ENCODE measurements at places on chromosomes 13 and 19. TPM values are rescaled to one million over a fixed set of nuclear protein-coding genes. Genes with fewer than 3 reads are reported as not detected.

SIGLEC12 gene
- total RNA-seq: not detected

FBN3 gene
- total RNA-seq: not detected

EPSTI1 gene
- total RNA-seq: 2.3 TPM

GAPDHS gene
- not detected for total RNA-seq

CNN1 gene
- 0.13 TPM for total RNA-seq

CLC gene
- not detected for total RNA-seq

CD37 gene
- not detected for total RNA-seq

KLK12 gene
- total RNA-seq: not detected

ATP13A1 gene
- 33.6 TPM for total RNA-seq

OR7A5 gene
- not detected for total RNA-seq

MCF2L gene
- 0.07 TPM for total RNA-seq

NLRP11 gene
- total RNA-seq: not detected

TNFRSF19 gene
- total RNA-seq: 0.53 TPM

PLIN4 gene
- total RNA-seq: under 0.01 TPM

ETV2 gene
- 0.14 TPM for total RNA-seq

TMEM86B gene
- 1.7 TPM for total RNA-seq

SLC25A23 gene
- total RNA-seq: 32.2 TPM

SULT2A1 gene
- not detected for total RNA-seq

C5AR2 gene
- total RNA-seq: not detected

SAMD1 gene
- 26.1 TPM for total RNA-seq

PLPP2 gene
- 2.9 TPM for total RNA-seq

NLRP9 gene
- total RNA-seq: not detected

CYP2A6 gene
- total RNA-seq: not detected

CLEC4G gene
- not detected for total RNA-seq

CELF5 gene
- not detected for total RNA-seq

ZNF555 gene
- total RNA-seq: 6.0 TPM

NAPSA gene
- not detected for total RNA-seq

FPR3 gene
- not detected for total RNA-seq

TMTC4 gene
- 36.3 TPM for total RNA-seq

KISS1R gene
- total RNA-seq: not detected

S1PR4 gene
- 0.27 TPM for total RNA-seq

IZUMO2 gene
- not detected for total RNA-seq

SPINT2 gene
- total RNA-seq: 3.1 TPM

PSG1 gene
- total RNA-seq: not detected

BLOC1S3 gene
- 6.7 TPM for total RNA-seq

FOXO1 gene
- 71.7 TPM for total RNA-seq

SMIM7 gene
- 45.9 TPM for total RNA-seq

CAMSAP3 gene
- total RNA-seq: 0.13 TPM

RFPL4A gene
- total RNA-seq: not detected

GRIK5 gene
- 0.27 TPM for total RNA-seq
